Fibroblast of gingiva (primary cell): ENCODE measurements at places on chromosomes 1 and 21.

GRCh38 chr1:230026572-230026971, 40.5 kb upstream of the GALNT2 start:
- no peak for DNase-seq

GRCh38 chr1:114113411-114114184, 40.1 kb downstream of the SYT6 start:
- no peak for DNase-seq

DNA sequence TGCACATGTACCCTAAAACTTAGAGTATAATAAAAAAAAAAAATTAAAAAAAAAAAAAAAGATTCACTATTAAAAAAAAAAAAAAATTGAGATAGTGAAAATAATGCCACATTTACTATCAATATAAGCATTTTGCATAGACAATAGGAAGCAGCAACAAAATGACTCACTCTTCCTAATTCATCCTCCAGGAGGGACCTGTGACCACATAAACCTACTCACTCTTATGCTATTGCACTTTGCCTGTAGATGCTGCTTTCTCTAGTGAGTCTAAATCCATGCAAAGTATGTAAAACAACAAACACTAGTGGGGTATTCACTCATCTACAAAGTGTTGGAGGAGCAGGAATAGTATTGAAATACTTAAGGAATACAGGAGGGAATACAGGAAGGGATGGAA, 2.9 kb downstream of the OR10J5 start:
- DNase-seq = no peak

- no peak for DNase-seq
Observed at GRCh38 chr1:53148123-53148522, 5.7 kb upstream of the SLC1A7 start.

- DNase-seq = peak; percentile 78
Observed at GRCh38 chr1:2279210-2279639, 51.1 kb downstream of the SKI start.

GRCh38 chr1:85225624-85226380, 25.0 kb upstream of the SYDE2 start:
- no peak for DNase-seq

GRCh38 chr1:36807262-36807661, 227.1 kb downstream of the GRIK3 start:
- DNase-seq = no peak

DNA sequence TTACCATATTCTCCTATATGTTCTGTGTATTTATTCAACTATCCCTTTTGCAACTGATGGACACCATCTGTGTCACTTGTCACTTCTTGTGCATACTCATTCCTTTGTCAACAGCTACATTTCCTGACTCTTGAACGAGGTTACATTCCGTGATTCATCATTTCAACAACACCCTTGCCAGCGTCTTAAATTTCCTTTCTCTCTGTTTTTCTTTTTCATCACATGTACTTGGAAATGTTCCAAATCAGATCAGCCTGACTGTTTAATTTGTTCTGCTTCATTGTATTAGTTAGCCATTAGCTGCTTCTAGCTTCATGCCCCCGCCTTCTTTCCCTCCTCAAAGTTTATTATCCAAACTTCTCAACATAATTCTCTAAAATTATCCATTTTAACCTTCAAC, 173.0 kb downstream of the ADGRL4 start:
- peak; percentile 85 for DNase-seq
